ENCODE measurements at places on chromosomes 2 and 18. TPM values are rescaled to one million over a fixed set of nuclear protein-coding genes. Genes with fewer than 3 reads are reported as not detected.

GRCh38 chr2:159179096-159179495, 107.4 kb downstream of the WDSUB1 start:
- no peak for DNase-seq

- no peak for DNase-seq
These were observed 2.1 kb downstream of the NEURL3 start for GRCh38 chr2:96502891-96503636.

ARPC2 gene
- polyA plus RNA-seq: 268 TPM

GRCh38 chr18:61329398-61329797, 3.8 kb upstream of the CDH20 start:
- DNase-seq: no peak

DNA sequence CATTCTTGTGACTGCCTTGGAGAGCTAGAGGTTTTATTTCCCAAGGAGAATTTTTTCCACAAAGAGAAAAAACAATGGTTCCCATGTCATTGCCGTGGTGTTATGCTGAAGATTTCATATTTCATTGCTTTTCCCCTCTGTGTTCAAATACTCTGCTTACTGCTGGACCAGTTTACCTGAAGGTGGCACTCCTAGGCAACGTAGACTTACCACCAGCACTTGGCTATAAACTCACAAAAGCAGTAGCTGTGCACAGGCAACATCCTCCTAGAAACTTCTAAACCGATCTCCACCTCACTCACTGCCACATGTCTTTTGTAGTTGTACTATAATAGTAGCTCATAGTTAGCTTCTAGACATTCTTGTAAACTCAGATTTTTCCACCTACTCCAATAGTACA, 1319.7 kb upstream of the CRIM1 start:
- no peak for DNase-seq

GRCh38 chr2:151634736-151635467, 99.4 kb downstream of the NEB start:
- no peak for DNase-seq

MATN3 gene
- 3.7 TPM for polyA plus RNA-seq

HNRNPA3 gene
- 502 TPM for polyA plus RNA-seq

IFT172 gene
- 61.0 TPM for polyA plus RNA-seq

ZDBF2 gene
- 10.3 TPM for polyA plus RNA-seq

GRCh38 chr2:234491897-234492296, 5.0 kb downstream of the ARL4C start:
- no peak for DNase-seq

ZNF396 gene
- polyA plus RNA-seq: 5.2 TPM

GRCh38 chr2:118846442-118846952, 951 bp downstream of the EN1 start:
- no peak for DNase-seq

GRCh38 chr2:72330652-72331051, 183.0 kb upstream of the CYP26B1 start:
- DNase-seq: peak; percentile 20

Measured in left renal pelvis (tissue), 4 donors.